Left ventricle myocardium inferior (tissue), 1 donor: ENCODE measurements at places on chromosomes 7 and 10. TPM values are rescaled to one million over a fixed set of nuclear protein-coding genes. Genes with fewer than 3 reads are reported as not detected.

The PAPSS2 gene
- 10.6 TPM for total RNA-seq

The OR2A12 gene
- not detected for total RNA-seq

The OPN4 gene
- total RNA-seq, result 0.25 TPM

The CPED1 gene
- total RNA-seq, result 33.8 TPM

The ZNF804B gene
- total RNA-seq, result not detected

The NODAL gene
- total RNA-seq, result 0.16 TPM

The NEUROG3 gene
- not detected for total RNA-seq

The FAM25C gene
- not detected for total RNA-seq

The MCM10 gene
- total RNA-seq, result 0.08 TPM

The CCDC3 gene
- 5.8 TPM for total RNA-seq

The REEP3 gene
- 18.2 TPM for total RNA-seq
